ENCODE measurements at places on chromosomes 12 and 14. TPM values are rescaled to one million over a fixed set of nuclear protein-coding genes. Genes with fewer than 3 reads are reported as not detected.
A peak's percentile ranks its signal among the peaks of the same experiment; 100 is the strongest.

GRCh38 chr14:86518298-86518697 is 988.4 kb downstream of the FLRT2 start:
- no peak overlapping the region for H3K4me3 ChIP-seq
- no peak for DNase-seq
- no peaks in the 10 kb centered on the region for H3K36me3 ChIP-seq
- no peak overlapping the region for H3K27ac ChIP-seq
- H3K27me3 ChIP-seq: no peaks in the 10 kb centered on the region

DNA sequence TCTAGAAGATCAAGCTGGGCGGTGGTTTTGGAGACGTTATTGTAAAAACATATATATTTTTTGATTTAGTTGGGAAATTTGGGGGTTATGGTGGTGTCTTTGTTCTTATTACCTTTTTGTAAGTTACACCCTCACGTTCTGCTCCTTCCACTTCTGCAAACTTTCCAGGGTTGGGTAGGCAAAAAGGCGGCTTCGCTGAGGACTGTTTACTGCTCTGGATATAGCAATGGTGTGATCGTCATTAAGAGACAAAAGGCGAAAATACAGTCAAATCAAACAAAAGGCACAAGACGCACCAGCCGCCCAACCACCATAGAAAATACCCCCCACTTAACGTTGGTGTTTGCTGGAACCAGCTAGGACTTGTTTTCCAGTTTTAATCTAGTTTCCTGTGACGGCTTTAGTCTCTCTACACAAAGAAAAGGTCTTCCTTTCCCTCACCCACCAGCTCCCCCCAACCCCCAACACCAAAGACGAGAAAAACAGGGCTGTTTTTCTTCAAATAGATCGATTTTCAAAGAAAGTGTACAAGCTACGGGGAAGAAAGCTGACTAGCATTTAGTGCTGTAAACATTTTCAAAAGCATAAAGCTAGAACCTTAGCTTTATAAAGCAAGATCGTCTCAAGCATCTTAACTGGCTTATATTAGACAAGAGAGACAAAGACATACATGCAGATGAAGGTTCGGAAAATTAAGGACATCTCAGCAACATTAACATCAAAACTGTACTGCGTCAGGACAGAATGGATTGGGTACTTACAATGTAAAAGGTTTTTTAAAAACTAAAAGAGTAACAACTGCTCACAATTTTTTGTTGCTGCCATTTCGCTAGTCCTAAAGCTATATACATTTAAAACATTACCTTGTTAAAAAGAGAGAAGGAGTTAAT is 2.0 kb upstream of the SETD1B start:
- H3K27me3 ChIP-seq: no peaks in the 10 kb centered on the region
- peak overlapping the region; percentile 76 for H3K4me3 ChIP-seq
- peaks cover 88% of the 10 kb centered on the region for H3K36me3 ChIP-seq
- no peak for DNase-seq
- H3K27ac ChIP-seq: peak overlapping the region; percentile 93

DNA sequence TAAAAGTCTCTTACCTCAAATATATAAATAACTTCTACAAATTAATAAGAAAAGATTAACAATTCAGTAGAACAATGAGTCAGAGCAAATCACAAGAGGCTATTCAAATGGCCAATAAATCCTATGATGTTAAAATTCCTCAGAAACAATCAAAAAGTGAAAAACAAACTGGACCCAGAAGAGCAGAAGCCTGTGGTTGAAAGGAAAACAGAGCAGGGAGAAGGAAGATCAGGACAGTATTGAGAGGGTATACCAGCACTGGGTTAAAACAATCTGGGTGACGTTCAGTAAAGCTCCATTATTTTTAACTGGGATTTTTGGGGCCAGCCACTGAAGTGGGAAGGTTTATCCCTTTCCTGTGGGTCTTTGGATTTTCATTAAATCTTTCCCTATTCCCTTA is 39.7 kb upstream of the PCED1B start:
- H3K4me3 ChIP-seq: peak overlapping the region; percentile 56
- no peaks in the 10 kb centered on the region for H3K27me3 ChIP-seq
- H3K36me3 ChIP-seq: peaks cover 12% of the 10 kb centered on the region
- DNase-seq: no peak
- H3K4me1 ChIP-seq: peaks cover 28% of the 10 kb centered on the region
- peak overlapping the region; percentile 96 for H3K27ac ChIP-seq

DNA sequence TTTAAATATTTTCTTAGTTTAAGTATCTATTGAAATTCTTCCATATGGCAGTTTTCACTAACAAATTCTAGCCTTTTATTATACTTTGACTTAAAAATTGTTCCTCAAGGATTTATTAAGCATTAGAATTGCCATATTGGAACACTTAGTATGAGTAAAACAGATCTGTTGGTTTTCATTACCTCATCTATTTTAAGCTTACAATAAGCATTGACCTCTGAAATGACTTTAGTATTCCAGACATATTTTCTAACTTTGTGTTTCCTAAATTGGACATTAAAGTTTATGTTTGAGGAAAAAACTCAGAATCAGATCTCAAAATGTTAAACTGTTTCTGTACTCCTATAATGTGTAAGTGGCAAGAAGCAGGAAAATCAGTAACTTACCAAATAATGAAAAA is 48.4 kb downstream of the CSRP2 start:
- DNase-seq: no peak
- no peak overlapping the region for H3K4me3 ChIP-seq
- H3K36me3 ChIP-seq: no peaks in the 10 kb centered on the region
- no peaks in the 10 kb centered on the region for H3K4me1 ChIP-seq

OR6C4 gene
- total RNA-seq: not detected

PDE6H gene
- total RNA-seq: not detected

Measured in Calu3 (cell line).